ENCODE measurements at places on chromosomes 6 and 20.

DNA sequence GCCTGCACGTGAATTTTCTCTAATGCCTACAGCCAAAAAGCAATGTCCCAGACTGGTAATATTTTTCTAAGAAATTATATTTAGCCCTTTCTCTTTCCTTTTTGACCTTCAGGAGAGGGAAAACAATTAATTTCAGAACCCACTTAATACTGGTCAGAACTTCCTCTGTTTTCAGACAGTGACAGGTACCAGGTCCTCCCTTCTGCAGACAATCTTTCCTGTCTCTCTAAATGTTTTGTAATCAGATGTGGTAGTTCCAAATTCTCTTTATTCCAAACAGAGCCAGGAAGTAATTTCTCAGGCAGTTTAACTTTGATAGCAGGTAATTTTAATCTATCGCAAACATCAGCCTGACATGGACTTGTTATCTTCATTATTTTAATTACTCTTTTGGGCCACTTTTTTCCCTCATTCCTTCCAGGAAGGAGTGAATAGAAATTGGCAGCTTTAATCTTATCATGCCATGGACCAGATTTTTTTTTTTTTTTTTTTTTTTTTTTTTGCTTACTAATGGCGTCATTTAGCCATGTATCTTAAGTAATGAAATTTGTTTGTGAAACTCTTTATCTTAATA, 348.6 kb upstream of the SOX4 start:
- DNase-seq, result no peak

GRCh38 chr20:33702861-33703260, 16.7 kb upstream of the E2F1 start:
- no peak for DNase-seq

GRCh38 chr6:169986171-169986847, 234.9 kb downstream of the ERMARD start:
- DNase-seq, result peak; percentile 41

GRCh38 chr20:23425129-23425528, 3.8 kb upstream of the NAPB start:
- no peak for DNase-seq

DNA sequence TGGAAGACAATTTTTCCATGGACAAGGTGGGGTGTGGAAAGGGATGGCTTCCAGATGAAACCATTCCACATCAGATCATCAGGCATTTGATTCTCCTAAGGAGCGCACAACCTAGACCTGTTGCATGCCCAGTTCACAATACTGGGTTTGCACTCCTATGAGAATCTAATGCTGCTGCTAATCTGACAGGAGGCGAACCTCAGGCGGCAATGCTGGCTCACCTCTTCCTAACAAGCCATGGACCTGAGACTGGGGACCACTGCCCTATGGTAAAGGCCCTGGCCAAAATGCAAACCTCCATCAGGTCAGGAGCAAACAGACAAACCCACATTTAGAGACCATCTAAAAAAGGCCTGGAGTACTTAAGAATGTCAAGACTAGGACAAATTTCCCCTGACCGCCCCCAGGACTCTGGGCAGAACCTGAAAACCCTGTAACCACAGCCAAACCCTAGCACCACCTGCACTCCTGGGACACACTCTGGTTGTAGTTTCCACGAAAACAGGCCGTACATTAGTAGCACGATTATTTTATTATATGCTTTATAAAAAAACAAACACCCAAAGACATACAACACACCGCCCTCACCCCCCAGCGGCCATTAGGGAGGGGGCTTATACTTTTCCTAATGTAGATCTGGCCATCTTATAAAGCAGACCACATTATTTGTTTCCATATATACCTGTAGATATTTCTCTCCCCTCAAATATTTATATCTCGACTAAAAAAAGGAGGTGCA, 27.3 kb downstream of the SNX5 start:
- no peak for DNase-seq

GRCh38 chr6:27667657-27668441, 194.9 kb upstream of the ZNF184 start:
- DNase-seq, result no peak

GRCh38 chr6:42224222-42225028, 6.8 kb upstream of the MRPS10 start:
- DNase-seq, result no peak

GRCh38 chr20:46349742-46350056, 41.4 kb upstream of the CDH22 start:
- DNase-seq, result no peak

DNA sequence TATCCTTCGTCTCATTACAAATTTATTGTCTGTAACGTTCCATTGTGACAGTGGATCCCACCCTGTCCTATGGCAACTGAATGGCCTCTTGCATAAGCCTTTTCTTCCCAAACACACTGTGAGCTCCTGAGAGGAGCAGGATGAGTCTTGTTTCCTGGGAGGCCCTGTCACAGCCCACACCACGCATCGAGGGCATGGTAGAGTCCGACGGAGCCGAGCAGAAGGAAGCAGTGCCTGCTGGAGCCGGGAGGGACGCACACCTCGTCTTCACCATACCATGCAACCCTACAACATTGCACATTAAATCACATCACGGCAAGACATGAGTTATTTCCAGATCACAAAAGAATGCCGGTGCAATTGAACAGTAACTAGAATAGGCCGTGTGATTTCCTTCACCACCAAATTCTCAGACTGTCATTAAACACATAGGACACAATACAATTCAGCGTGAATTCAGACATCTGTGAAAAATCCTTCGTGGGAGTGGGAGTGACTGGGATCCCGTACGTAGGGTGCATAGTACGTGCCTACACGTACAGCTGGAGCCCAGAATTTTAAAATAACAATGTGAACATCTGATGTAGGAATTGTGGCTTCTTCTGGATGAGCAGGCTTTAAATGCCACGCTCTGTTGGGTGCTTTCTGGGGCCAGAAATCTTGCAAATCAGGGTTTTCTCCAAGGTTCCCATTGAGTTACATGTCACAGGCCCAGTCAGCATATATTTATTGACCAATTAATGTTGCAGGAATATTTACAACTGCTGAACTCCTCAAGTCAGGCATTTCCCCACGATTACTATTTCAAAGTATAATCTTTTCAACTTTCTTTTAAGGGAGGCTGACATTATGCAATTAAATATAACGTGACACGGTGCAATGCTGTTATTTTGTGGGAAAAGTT, 201.8 kb downstream of the TTLL2 start:
- no peak for DNase-seq

- no peak for DNase-seq
Observed at GRCh38 chr6:31744422-31744821, 4.6 kb downstream of the MSH5 start.

DNA sequence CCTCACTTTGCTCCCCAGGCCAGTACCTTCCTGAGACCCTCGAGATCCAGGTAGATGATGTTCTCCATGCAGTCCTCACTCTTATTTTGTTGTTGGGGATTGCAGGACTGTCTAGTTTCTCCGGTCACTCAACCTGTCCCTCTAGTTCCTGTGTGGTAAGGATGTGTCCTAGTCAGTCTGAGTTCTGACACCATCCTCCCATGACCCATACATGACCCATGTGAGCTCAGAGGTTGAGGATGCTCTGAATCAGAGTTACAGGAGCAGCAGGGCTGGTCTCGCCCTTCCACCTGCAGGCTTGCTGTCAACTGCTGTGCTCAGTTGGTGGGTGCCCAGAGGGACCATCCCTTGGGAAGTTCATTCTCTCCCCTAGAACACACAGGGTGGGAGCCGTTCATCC, 11.9 kb upstream of the CST8 start:
- no peak for DNase-seq

- no peak for DNase-seq
Observed at GRCh38 chr6:25703005-25703404, 51.0 kb downstream of the SCGN start.

DNA sequence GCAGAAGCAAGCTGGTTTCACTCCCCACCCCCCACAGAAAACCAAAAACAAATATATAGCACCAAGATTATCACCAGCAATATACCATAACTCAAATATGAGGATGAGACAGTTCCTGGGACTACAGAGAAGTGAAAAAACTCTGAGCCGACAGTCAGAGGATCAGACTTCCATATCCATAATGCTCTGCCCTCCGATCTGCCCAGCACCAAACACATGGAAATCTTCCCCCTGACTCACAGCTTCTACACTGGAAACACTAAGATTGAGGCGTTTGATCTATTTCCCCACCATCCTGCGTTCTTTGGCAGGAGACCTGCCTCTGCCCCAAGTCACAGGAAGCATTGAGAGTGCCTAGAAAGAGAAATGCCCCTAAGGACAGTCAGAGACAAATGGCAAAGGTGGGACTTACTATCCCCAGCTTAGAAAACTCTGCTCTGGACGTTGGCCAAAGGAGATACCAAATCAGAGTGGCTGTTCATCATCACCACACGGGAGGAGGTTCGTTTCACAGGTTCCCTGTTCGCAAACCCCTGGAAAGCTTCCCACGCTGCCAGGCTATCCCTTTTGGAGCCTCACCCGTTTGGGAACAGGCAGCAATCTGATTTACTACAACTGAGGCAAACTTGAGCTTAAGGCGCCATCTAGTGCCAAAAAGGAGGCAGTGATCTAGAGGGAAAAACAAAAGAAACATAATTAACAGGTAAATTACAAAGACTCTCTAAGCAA, 48.7 kb upstream of the SRSF6 start:
- DNase-seq, result no peak

DNA sequence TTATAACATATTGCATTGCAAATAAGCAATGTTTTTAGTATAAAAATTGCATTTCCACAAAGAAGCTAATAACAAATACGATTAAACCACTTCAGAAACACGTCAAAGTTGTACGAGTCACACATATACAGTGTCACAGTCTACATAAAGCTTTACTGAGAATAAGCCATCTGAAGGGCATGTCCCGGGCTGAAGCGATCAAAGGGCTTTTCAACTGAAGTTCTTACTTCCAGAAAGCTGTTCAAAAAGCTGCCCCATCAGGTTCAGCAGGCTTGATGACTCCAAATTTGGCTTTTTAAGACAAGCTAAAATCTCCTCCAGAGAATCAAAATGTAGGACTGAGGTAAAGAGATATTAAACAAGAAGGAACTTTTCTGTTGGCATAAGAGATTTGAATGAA, 37.5 kb upstream of the HAO1 start:
- DNase-seq, result no peak

GRCh38 chr6:124882579-124883393, 79.5 kb upstream of the RNF217 start:
- DNase-seq, result no peak

DNA sequence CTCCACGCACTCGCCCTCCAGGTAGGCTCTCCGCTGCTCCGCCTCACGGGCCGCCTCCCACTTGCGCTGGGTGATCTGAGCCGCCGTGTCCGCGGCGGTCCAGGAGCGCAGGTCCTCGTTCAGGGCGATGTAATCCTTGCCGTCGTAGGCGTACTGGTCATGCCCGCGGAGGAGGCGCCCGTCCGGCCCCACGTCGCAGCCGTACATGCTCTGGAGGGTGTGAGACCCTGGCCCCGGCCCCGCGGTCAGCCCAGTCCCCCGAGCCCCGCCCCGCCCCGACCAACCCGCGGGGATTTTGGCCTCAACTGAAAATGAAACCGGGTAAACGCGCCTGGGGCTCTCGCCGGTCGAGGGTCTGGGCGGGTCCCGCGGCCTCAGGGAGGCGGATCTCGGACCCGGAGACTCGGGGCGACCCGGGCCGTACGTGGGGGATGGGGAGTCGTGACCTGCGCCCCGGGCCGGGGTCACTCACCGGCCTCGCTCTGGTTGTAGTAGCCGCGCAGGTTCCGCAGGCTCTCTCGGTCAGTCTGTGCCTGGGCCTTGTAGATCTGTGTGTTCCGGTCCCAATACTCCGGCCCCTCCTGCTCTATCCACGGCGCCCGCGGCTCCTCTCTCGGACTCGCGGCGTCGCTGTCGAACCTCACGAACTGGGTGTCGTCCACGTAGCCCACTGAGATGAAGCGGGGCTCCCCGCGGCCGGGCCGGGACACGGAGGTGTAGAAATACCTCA, 598 bp downstream of the HLA-B start:
- peak; percentile 79 for DNase-seq

- no peak for DNase-seq
Observed at GRCh38 chr6:88238065-88238464, 71.9 kb upstream of the CNR1 start.

GRCh38 chr6:100554228-100554627, 89.5 kb upstream of the SIM1 start:
- DNase-seq, result no peak

DNA sequence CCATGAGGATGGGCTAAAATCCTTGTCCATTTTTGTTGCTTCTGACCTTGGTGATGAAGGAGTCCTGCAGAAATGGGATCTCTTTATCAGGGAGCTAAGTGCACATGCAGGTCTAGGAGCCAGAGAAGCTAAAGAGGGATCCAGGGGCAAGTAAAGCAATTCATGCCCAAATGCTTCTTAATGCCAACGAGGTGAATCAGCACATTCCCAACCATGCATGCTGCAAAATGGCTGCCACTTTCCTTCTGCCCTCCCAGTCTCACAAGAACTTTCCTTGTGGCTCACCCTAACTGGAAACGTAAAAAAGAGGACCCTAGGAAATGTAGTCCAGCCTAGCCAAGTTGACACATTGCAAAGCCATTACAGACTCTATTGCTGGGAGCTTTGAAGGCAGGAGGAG, 298.4 kb downstream of the MAFB start:
- no peak for DNase-seq

DNA sequence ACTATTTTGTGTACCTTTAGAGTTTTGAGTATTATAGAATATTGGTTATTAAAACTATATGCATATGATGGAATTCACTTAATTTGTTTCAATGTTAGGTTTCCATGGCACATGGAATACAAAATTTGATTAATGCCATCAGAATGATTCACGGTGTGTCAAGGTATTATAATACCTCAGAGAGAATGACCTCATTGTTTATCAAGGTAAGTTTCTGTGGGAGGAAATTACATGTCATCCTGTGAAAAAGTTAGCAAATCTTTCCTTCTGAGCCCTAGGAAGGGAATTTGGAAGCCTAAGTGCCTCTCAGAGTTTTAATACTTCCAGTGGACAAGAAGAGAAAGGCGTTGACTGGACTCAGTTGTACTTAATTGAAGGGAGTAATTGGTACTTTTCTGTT, 40.8 kb downstream of the DNAH8 start:
- DNase-seq, result no peak

Data from activated naive CD4-positive, alpha-beta T cell treated with anti-CD3 and anti-CD28 coated beads, Interleukin-2, amount 50 U/mL, for 72 hours (primary cell).